ENCODE measurements at places on chromosomes 6 and 20.

DNA sequence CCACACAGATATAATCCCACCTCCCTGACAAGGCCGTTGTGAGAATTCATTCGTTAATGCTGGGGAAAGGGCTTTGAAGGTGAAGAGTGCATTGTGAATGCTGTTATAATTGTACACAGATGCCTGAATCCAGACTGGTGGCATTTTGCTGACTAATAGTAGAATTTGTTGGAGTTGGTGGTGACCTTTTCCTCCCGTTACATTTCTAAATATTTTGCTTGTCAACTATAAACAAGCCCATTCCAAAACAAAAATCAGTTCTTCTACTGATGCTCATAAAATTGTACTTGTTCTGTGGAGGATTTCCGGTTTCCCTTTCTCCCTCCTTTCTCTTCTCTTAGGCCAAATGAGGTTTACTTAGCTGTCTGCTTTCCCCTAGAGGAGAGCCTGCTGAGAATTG is 253.1 kb upstream of the SUPT3H start:
- no peak for DNase-seq

DNA sequence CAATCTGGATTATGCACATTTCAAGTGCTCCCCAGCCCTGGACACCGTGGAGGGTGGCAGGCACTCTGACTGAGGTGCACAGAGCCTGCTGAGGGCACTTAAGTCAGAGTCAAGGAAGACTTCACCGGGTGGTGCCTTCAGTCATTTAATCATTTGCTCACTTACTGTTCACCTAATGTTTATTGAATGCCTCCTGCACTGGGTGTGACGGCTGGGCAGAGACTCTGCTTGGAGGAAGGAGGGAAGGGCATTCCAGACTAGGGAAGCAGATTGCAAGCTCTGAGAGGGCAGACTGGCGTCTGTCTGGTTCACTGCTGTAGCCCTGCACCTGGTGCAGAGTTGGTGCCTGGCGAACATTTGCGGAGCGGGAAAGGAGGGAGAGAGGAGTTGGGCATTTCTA is 54.2 kb upstream of the FAM83D start:
- no peak for DNase-seq

GRCh38 chr6:111190637-111191036 is 103.3 kb downstream of the SLC16A10 start:
- no peak for DNase-seq

DNA sequence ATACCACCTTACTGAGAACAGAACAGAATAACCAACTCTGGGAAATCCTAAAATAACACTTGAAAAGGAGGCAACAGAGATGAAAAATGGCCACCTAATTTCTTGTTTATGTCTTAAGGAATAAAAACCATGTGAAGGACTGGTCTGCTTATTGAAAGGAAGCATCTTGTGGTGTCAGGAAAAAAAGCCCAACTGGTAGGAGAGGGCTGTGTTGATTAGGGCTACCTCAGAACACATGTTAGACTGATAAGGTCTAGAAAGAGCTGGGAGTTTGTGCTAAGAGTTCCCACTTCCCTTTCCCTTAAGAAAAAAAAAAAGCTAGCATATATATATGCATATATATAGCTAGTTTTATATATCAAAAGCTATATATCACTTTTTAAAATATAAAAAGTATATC is 425.3 kb upstream of the BTBD3 start:
- DNase-seq: no peak

DNA sequence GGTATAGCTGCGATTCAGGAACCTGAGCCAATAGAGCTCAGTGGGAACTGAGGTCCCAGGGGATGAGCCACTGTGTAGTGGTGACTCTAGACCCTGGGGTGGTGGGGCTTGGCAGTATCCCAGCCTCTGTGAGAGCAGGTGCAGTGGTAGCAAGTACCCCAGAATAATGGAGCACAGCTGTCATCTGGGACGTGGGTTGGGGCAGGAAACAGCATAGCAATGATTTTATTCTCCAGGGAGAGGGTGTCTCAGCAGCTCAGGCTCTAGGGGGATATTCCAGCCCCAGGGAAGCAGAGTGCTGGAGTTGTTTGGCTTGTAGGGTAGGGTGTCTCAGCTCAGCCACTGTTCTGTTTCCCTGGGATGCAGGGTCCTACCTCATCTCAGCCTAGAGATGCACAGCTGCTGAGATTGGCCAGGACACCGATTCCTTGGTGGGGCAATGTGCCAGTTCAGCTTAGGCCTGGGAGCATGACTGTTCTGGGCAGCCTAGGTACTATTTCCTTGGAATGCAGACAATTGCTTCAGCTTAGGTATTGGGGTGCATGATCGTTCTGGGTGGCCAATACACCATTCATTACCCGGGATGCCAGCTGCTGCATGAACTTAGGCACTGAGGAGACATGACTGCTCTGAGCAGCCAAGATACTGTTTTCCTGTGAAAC is 34.0 kb upstream of the NUP153 start:
- DNase-seq: no peak

- DNase-seq: peak; percentile 59
These were observed 126.8 kb upstream of the BEND6 start for GRCh38 chr6:56827908-56828649.
